Stimulated activated CD4-positive, alpha-beta T cell treated with anti-CD3 and anti-CD28 coated beads, Interleukin-12 subunit alpha, Interleukin-12 subunit beta, amount 100 ng/mL, for 24 hours (primary cell): ENCODE measurements at places on chromosomes 3 and 15.

DNA sequence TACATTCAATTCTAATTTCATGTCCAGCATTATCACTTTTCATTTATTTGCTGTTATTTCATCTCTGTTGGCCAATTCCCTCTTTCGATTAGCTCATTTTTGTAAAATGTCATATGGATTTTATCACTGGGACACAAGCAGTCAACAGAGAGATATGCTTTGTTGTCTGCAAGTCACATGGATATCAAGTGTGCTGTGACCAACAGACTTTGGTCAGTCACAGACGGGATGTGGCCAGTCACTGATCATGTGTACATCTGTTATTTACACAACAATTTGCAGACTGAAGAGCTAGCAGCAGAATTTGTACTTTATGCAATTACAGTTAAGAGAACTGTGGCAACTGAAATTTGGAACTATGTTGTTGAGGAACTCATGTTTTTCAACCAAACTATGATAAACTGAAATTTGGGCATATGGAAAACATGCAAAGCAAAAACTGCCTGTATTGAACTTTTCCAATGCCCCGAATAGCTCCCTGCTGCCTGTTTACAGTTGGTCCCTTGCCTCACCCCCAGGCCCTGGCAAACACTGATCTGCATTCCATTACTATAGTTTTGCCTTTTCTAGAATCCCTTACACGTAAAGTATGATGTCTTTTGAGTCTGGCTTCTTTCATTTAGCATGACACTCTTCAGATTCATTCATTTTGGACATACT is 104.4 kb downstream of the RPL22L1 start:
- DNase-seq, result no peak

- DNase-seq, result no peak
Measured at GRCh38 chr3:46673151-46674030, 20.1 kb downstream of the ALS2CL start.

DNA sequence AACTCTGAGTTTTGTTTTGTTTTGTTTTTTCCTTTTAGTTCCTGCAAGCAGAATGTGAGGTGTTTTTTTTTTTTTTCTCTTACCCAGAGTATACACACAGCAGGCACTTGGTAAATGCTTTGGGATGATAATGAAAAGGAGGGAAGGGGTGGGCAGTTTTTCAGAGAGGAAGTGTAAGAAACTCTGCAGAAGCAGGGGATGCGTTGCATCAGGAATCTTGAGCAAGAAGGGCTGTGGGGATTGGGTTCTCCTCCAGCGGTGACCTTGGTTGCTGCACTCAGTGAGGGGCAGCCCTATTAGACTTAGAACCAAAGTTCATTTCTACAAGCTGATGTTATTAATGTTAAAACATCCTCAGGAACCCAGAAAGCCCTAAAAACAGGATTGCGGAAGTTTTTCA is 32.2 kb upstream of the TMEM158 start:
- DNase-seq, result no peak

DNA sequence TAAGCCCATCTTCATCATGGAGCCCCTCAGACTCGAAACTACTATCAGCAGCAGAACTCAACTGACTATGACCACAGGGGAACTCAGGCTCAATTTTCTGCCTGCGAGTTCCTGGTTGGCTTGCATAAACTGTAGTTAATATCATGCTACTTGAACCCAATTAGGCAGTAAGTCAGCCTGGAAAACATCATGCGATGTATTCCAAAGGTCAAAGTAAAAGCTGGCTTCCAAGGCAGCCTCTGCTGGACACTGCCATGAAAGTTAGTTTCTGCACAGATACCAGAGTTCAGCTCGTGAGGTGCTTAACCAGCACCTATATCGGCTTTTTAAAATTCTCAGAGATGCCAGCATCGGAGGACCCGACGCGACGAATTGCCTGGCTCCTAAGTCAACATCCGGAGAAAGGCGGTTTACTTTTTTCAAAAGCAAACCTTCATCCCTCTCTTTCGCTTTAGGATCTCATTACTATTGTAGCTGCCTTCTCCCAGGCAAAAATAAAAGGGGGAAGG is 3.8 kb downstream of the ANP32A start:
- DNase-seq, result no peak

DNA sequence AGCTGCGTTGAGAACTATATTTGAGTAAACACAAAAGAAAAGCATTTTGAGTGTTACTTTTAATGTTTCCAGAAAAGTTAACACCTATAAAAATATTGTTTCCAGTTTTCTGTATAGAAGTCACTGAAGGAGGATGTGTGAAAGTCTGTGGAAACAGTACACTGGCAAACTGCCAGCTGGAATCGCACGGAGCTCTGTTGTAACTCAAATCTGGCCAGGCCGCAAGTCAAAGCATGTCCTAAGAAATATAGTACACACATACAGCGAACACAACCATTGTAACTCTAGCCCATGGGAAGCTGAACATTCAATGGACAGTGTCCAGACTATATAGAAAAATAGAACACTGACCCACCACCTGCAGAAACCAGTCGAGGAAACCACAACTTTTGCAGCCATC is 657.2 kb downstream of the FHIT start:
- DNase-seq, result no peak

- DNase-seq, result no peak
Measured at GRCh38 chr15:63517202-63517601, 12.8 kb downstream of the USP3 start.

- no peak for DNase-seq
Measured at GRCh38 chr15:41990243-41990605, 17.9 kb upstream of the EHD4 start.

DNA sequence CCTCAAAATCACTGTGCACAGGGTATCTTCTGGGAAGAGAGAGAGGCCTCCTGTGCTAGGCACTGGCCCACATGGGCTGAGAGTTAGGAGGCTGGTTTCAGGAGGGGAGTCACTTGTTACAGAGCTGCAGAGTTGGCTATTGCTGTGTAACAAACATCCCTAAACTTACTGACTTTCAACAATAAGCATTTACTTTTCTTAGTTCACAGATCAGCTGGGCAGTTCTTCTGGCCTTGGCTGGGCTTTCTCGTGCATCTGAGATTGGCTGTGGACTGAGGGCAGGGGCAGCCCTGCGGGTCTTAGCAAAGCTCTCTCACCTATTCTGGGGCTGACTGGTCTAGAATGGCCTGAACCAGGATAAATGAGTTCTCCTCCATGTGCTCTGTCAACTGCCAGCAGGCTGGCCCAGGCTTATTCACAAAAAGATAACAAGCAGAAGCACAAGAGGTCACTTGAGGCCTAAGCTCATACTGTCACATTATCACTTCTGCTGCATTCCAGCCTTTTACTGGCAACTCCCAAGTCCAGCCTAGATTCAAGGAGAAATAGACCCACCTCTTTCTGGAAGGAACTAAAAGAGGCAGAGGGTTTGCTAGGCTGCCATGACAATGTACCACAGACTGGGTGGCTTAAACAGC is 17.2 kb upstream of the RBSN start:
- DNase-seq, result no peak

- no peak for DNase-seq
Measured at GRCh38 chr3:168260859-168261258, 165.1 kb upstream of the GOLIM4 start.

GRCh38 chr3:8552223-8552762 is 50.7 kb downstream of the LMCD1 start:
- DNase-seq, result no peak

DNA sequence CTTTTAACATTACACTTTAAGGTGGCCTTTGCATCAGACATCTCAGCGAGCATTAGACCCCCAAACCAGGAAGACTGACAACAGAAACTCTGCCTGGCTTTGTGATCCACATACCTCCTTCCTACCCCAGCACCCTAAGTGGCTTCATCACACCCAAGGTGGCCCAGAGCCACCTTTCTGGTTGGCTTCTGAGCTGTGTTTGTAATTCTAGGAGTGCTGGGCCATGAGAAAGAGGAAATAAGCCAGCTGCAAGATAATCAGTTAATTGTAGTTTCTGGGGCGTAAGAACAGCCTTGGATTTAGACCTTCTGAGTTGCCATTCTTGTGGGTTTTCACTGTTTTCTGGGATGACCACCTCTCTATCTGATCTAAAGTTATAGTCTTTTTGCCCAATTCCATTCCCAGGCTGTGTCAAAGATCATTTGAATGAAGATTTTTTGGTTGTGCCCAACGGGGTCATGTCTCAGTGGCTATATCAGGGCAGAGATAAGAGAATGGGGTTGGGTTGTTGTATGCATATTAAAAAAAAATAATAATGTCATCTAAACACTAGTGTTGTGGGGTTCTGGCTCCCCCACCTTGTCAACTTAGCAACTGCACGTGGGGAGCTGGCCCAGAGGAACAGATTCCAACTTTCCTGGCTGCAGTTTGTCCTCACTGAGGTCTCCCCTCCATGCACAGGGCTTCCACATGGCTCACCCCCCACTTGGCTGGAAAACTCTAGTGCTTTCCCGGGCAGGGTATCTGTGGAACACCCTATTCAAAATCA is 234.8 kb upstream of the WNT5A start:
- DNase-seq, result no peak

DNA sequence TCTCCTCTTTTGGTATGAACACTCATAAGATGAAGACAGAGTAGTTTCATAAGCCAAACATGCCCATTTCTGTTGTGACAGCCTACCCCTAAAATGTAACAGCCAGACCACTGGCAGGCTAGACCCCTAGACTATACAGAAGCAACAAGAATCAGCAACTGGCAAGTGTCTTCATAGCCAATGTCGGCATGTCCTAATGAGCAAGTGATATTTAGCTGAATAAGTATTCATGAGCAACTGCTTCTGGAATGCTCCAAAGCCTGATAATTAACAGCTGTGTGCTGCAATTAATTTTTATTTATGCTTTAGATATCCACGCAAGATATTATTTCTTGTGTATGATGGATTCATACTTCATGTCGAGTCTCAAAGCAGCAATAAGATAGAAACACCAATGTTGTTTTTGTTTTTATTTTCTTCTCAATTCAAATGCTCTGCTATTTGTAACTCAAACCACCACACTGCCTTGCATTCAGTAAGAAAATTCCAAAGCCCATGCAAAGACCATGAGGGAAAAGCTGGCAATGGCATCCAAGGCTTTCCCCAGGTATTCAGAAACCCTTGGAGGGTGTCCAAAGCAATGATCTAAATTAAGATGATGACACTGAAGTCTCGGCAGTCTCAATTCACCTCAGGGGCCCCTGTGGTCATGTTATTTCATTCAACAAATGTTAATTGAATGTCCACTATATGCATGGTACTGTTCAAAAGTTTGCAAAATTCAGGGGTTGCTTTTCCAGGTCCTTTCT is 167.7 kb upstream of the NECTIN3 start:
- DNase-seq, result no peak
